ENCODE measurements at places on chromosomes 2 and 18. TPM values are rescaled to one million over a fixed set of nuclear protein-coding genes. Genes with fewer than 3 reads are reported as not detected.

CCDC85A gene
- 5.3 TPM for total RNA-seq

SLC19A3 gene
- total RNA-seq, result 4.5 TPM

CABLES1 gene
- 3.1 TPM for total RNA-seq

SERPINB2 gene
- not detected for total RNA-seq

TPO gene
- 5.2 TPM for total RNA-seq

UGT1A5 gene
- not detected for total RNA-seq

RTP5 gene
- not detected for total RNA-seq

DSG2 gene
- 35.7 TPM for total RNA-seq

OXER1 gene
- 0.43 TPM for total RNA-seq

C2orf80 gene
- total RNA-seq, result not detected

ANKRD23 gene
- total RNA-seq, result 12.7 TPM

LYG2 gene
- not detected for total RNA-seq

KCNJ3 gene
- 2.6 TPM for total RNA-seq

TNS1 gene
- 705 TPM for total RNA-seq

- no peak for DNase-seq
These were observed 10.6 kb upstream of the NEMP2 start for GRCh38 chr2:190545093-190545492.

GRCh38 chr2:7015007-7015950 lies 98.1 kb downstream of the RNF144A start:
- DNase-seq, result no peak

DNA sequence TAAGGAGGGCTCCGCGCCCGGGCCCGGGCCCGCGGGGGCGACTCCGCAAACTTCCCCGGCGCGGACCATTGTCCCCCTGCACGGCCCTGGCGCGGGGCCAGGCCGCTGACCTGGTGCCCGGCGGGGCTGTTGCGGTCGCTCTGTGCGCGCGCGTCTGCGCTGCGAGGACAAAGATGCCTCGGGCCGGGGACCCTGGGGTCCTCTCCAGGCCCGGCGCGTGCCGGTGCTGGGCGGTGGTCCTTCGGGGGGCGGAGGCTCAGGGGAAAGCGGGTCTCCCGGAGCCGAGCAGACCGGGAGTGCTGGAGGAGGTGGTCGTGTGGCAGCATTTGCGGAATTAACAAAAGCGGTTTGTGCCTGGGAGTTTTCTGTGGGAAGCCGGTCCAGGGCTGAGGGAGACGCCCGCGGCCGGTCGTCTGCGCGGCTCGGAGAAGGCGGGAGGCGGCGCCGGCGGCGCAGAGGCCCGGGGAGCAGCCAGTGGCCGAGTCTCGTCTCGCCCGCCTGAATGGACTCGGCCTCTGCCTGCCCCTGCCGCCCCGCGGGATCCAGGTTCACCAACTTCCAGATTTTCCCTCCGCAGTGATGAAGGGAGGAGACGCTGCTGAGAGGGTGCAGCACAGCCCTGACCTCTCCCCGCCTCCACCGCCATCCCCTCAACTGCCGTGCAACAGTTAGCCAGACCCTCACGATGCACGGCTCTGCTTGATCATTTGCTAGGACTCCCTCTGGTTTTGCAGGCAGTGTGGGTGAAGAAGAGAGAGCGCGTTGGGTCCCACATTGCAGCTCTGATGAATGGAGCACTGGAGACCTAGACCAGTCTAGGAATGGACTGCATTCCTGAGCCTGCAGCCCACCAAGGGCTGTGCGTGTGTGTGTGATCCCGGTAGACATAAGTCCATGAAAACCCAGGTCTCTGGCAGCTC lies 705 bp downstream of the EFR3B start:
- peak; percentile 72 for DNase-seq

DNA sequence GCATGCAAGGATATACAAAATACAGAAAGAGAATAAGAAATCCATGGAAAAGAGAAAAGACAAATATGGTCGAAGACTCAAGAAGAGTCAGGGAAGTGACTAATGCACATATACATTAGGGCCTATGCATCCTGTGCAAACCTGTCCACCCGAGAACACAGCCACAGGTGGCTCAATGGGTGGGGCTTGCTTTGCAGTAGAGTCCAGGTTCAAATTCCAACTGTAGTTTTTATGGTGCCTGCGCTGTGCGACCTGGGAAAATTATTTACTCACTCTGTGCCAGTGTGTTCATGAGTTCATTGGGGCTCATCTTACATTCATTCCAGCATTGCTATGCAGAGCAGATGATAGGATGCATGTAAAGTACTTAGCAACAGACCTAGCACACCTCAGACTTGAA lies 244.7 kb downstream of the CTNNA2 start:
- DNase-seq, result no peak

GRCh38 chr2:35931115-35931514 lies 424.5 kb upstream of the CRIM1 start:
- DNase-seq, result no peak

DNA sequence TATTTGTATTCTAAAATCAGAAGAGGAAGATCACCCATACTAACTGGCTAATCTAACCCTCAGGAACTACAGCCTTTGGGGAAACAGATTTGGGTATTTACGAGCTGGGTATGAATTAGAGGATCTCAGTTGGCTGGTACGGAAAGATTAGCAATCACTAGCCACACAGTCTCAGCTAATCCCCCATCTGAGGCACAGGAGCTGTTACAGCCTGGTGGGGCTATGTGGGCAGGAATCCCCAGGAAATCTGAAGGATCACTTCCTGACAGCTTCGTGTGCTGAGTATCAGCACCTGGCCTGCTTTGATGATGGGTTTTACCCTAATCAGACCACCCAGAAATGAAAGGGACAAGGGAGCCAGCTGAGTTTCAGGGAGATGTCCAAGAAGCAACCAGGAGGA lies 206.3 kb downstream of the AFF3 start:
- DNase-seq, result no peak

- no peak for DNase-seq
These were observed 47.3 kb downstream of the POU3F3 start for GRCh38 chr2:104901037-104901881.

GRCh38 chr2:55052129-55053061 lies 2.1 kb upstream of the RTN4 start:
- DNase-seq, result no peak

- no peak for DNase-seq
These were observed 59.9 kb downstream of the USP37 start for GRCh38 chr2:218508299-218508698.

DNA sequence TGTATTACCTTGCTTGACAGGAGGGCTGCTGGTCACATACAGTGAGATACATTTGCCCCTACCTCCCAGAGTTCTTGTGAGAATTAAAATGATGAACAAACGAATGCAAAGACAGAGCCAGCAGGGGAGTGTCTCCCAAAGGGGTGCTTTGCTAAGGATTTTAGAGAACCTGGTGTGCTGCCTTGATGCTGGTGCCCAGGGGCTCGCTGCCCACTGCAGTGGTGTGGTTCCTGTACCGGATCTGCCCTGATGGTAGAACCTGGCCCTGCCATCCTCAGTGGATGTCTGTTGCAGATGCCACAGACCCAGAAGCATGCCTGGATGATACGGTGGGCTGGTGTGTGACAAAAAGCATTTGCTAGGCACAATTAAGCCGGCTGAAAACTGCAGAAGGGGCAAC lies 414.8 kb upstream of the HS6ST1 start:
- no peak for DNase-seq

DNA sequence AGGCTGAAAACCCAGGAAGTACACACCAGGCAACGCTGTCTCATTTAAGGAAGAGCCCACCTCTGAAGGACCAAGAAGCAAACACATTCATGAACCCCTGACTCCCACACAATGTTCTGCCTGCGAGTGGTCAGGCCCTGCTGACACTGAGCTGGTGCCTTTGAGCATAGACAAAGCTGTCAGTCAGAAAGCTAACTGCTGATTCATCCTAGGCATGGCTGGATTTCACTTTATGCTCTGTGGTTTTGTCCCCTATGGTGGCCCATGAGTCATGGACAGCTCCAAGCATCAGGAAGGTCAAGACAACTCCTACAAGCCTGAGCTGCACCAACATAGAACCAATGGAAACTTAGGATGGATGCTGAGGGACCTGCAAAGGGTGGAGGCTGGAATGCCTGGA lies 78.9 kb downstream of the UXS1 start:
- no peak for DNase-seq

DNA sequence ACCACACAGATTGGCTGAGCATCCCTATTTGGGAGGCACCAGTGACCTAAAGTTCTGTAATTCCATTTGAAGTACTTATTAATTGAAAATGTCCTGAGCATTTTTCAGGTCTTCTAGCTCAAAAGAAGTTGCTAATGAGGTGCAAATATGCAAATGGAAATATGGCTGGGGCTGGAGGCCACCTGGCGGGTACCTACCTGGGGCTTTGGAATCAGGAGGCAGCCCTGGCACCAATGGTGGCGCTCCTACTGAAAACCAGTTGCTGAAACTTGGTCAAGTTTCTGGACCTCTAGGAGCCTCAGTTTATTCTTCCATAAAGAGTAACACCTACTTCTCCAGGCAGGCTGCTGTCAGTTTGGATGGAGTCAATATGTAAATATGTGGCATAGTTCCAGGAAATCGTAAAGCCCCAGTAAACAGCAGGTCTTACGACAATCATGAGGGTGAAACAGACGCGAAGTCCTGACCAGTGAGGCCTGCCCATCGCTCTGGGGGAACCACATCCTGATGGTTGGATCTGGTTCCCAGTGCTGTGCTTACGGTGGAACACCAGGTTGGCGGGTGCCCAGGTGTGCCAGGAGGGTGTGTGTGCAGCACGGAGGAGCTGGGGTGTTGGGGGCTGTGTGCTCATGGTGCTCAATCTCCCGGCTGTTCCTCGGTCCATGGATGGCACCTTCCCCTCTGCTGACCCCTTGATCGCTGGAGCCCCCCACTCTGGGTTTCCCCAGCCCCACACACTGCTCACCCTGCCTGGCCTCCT lies 186.1 kb downstream of the TWIST2 start:
- DNase-seq, result no peak

DNA sequence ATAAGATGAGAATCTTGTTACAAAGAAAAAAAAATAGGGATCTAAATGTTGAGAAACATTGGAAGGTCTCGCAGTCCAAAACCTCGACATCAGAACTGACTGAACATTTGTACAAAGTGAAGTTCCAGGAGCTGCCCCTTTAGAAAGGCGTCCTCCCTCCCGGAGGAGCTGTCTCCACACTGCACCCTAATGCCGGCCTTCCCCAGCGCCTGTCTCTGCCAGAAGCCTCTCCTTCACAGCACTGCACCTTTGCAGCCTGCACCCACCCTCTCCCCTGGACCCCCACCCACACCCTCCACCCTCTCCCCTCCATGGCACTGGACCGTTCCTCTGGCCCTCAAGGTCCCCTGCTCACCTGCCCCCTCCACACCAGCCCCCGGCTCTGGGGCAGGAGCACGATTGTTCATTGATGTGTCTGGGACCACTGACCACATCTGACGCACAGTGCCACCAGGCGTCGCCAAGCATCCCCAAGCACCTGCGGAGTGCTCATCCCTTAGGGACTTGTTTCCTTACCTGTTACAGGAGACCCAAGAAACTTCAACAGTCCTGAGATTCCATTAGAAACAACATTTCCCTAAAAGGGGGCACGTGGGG lies 90.3 kb upstream of the SNTG2 start:
- DNase-seq, result no peak

- DNase-seq, result no peak
These were observed 221.3 kb downstream of the BCL2 start for GRCh38 chr18:63098018-63098981.

GRCh38 chr2:17363846-17364245 lies 154.4 kb downstream of the RAD51AP2 start:
- no peak for DNase-seq

DNA sequence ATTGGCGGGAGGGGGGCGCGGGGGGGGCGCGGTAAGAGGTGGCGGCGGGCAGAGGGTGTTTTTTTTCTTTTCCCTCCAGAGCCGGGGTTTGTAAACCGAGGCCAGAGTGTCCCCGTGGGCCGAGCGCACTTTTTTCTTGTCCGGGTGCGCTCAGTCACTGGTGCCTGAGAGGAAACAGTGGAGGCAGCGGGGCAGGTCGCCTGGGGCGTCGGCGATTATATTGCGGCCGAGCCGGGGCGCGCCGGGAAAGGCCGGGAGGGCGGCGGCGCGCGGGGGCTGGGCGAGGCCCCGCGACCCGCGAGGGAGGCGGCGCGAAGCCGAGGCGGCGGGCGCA lies 275 bp downstream of the HOXD8 start:
- DNase-seq, result no peak

DNA sequence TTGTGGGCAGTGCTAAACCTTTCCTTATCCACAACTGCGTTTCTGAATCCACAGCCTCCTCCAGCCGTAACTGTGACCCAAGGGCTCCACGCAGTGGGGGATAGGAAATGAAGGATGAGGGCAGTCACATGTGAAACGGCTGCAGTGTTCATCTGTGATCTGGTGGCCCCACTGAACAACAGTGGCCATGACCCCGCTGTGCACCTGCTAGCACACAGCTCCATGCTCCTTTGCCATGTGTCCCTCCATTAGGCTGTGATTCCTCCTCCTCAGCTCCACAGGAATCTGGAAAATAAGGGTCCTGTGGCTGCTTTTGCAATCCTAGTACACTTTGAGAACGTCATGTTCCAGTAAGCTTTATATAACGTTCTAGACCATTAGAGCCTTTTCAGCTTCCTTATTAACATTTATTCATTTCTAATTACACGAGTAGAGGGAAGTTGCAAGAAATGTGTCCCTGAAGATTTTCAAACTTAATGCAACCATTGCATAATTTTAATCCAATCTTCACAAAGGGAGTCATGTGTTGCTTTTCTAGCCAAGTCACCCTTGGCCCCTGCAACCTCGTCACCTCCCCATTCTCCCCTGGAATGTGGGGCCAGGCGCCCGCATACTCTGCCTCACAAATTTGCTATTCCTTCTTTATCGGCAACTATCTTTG lies 7.1 kb upstream of the NAPG start:
- no peak for DNase-seq

DNA sequence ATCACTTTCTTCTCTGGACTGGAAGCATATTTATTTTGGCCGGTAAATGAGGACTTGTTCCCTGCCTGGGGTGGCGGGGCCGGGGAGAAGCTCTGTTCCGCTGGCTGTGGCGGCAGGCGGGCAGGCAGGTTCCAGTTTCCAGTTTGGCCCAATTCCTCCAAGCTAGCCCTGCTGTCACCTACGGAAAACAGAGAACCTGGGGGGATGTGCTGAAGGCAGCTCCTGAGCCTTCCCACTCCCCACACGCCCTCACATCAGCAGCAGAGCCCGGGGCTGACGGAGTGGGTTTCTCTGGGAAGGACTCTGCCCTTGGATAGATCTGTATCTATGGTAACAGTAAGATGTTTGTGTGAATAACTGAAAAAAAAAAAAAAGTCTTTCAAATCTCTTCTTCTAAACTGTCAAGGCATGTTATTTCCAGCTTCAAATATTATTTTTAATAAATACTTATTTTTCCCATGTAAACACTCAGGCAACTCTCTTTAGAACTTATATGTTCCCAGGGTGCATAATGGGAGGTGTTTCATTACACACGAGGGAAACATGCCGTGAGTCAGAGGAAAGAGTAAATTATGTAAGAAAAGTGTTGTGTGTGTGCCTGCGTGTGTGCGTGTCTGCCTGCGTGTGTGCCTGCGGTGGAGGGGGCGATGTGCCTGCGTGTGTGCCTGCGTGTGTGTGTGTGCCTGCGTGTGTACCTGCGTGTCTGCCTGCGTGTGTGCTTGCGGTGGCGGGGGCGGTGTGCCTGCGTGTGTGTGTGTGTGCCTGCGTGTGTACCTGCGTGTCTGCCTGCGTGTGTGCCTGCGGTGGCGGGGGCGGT lies 116.1 kb upstream of the ZNF516 start:
- DNase-seq, result no peak

GRCh38 chr2:158692372-158693103 lies 102.6 kb upstream of the DAPL1 start:
- DNase-seq, result no peak

GRCh38 chr18:59233017-59233410 lies 13.1 kb downstream of the GRP start:
- no peak for DNase-seq

Measured in Right ventricle myocardium inferior (tissue), 1 donor.